ENCODE measurements at places on chromosomes 4 and X. TPM values are rescaled to one million over a fixed set of nuclear protein-coding genes. Genes with fewer than 3 reads are reported as not detected.

- peak; percentile 86 for DNase-seq
Observed at GRCh38 chrX:154526901-154527675, 11.1 kb upstream of the FAM3A start.

GRCh38 chr4:5373327-5373726 lies 322.0 kb downstream of the STK32B start:
- peak; percentile 17 for DNase-seq

Gene TBX22
- not detected for total RNA-seq

DNA sequence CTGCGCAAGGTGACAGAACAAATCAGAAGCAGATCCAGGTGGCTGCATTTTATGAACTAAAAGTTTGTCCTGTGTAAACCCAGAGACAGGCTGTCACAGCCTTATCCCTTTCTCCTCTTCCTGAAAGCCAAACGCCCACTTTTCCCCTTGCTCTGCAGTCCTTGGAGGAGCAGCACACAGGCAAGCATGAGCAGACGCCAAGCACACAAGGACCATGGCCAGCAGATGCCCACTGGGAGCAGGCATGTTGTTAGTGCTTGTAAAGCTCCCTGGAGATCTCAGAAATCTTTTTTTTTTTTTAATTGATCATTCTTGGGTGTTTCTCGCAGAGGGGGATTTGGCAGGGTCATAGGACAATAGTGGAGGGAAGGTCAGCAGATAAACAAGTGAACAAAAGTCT lies 11.5 kb upstream of the HOPX start:
- no peak for DNase-seq

Gene CSAG1
- not detected for total RNA-seq
